ENCODE measurements at places on chromosomes 12 and 14.
A peak's percentile ranks its signal among the peaks of the same experiment; 100 is the strongest.

- DNase-seq, result no peak
Observed at GRCh38 chr12:106126441-106127337, 12.1 kb downstream of the NUAK1 start.

GRCh38 chr14:75636100-75636692 is 24.5 kb downstream of the ERG28 start:
- peak; percentile 66 for DNase-seq

- no peak for DNase-seq
Observed at GRCh38 chr14:49160983-49161382, 425.2 kb downstream of the RPS29 start.

DNA sequence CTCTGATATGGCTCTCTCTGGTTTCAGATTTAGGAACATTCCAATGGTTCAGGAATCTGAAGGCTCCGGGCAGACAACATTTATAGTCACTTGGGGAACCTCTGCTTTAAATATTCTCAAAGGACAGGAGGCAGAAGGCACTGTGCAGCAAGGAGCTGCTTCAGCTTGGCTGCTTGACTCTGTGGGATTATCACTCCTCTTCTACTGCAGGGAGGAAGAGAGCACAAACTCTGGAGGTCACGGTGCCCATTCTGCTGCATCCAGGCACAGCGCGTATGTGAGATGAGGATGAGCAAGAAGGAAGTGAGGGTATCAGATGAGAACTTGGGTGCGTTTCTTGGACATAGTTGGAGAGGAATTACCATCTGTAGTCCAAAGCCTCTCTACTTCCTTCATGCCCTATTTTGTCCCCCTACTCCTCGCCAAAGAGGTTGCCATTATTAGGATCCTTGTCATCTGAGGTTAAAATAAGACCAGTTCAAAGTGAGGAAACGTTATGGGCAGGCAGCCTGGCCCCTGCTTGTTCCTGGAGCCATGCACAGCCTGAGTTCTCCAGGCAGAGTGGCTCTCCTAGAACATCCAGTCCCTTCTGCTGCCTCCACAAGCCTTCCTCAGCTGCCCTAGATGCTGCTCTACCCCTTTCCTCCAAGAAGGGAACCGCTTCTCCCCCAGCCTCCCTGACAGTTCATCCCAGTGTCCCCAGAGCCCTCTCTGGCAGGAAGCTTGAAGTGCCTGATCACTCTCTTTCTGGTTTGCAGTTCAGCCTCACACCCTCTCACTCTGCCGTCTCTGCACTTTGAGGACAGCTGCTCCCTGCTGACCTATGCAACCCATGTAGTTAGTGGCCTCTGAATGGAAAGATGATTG is 12.5 kb downstream of the FGF6 start:
- no peak for DNase-seq

GRCh38 chr12:119204131-119204530 is 25.4 kb downstream of the HSPB8 start:
- DNase-seq, result no peak

DNA sequence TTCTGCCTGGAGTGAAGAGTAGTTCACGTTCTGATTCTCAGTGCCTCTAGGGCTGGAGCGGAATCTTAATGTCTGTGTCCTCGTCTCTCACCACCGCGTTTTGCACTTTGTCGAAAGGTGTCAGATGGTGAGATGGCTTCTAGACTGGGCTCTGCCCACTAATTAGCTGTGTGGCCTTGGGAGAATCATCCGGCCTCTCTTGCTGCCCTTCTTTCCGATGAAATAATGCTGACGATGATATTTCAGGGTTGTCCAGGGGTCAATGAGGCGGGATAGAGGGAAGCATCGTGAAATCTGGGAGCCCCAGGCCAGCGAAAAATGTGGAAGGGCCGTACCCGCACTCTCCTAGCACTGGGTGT is 811 bp upstream of the GALNT16 start:
- DNase-seq, result no peak

GRCh38 chr12:21764065-21764464 is 10.4 kb downstream of the KCNJ8 start:
- no peak for DNase-seq

DNA sequence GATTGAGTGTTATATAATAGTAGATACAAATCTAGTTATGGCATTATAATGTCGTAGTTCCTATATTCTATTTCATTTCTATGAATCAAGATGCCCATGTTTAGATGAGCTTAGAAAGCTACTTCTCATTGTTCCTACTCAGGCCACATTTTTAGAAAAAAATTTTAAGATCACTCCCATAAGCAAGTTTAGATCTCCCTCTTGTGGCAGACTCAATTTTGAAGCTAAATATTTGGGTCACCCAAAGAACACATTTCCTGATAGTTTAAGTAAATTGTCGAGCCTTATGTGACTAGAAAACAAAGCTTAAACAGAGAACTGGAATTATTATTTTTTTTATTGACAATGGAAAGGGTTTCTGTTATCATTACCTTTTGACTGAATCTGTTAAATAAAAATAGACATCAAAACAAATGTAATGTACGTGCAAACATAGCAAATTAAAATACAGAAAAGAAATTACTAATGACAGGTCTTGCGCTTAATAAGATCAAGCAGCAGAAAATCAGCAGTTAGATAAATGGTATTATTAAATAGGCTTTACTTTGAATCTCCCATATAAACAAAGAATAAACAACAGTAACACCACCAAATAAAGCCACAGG is 180.2 kb downstream of the ACSS3 start:
- DNase-seq, result no peak

- DNase-seq, result no peak
Observed at GRCh38 chr12:21073822-21074460, 57.1 kb upstream of the SLCO1B1 start.

DNA sequence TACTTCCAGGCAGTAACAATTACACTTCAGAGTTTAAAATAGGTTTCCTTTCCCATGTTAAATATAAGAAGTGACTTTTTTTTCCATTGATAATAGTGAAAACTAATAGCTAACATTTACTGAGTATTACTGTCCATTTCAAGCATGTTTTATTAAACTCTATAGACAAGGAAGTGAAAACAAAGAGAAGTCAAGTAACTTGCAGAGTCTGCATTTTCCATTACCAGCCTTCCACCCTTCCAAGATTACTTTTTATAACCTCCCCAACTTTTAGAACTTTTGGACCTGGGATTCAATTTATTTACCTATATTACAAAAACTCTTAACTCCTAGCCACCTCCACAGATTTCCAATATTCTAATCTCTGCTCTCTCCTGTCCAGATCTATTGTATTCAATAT is 67.7 kb downstream of the SEC23A start:
- no peak for DNase-seq

DNA sequence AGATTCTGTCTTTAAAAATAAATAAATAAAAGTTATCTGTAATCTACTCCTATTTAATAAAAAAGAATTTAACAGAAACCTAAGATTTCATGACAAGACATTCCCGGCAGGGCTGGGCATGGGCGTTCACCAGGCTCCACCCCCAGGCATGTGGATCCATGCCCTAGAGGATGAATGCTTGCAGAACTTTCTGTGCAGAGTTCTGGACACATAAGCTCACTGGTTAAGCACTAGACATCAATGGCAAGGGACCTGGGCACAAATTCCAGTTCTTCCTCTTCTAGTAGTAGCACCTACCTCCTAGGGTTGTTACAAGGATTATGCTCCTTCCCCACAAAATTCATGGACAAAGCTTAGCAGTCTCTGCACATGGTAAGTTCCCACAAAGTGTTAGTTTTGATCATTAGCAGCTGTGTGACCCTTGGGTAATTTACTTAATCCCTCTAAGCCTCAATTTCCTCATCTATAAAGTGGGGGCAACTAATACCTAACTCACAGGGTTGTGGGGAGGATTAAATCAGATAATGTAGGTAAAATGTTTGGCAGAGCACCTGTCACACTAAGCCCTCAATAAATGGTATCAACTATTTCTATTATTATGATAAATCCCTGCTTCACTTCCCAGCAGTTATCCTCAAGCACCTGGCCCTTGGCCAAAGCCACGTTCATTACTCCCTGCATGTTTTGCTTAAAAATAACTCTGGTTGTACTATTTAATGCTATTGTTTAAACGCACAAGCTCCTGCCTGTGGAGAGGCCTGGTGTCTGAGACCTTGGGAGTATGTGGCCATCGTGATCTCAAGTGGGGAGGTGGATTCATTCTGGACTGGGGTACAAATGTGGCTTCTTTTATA is 9.8 kb downstream of the GALNT6 start:
- no peak for DNase-seq

- DNase-seq, result no peak
Observed at GRCh38 chr14:59107819-59108218, 80.6 kb upstream of the DAAM1 start.

DNA sequence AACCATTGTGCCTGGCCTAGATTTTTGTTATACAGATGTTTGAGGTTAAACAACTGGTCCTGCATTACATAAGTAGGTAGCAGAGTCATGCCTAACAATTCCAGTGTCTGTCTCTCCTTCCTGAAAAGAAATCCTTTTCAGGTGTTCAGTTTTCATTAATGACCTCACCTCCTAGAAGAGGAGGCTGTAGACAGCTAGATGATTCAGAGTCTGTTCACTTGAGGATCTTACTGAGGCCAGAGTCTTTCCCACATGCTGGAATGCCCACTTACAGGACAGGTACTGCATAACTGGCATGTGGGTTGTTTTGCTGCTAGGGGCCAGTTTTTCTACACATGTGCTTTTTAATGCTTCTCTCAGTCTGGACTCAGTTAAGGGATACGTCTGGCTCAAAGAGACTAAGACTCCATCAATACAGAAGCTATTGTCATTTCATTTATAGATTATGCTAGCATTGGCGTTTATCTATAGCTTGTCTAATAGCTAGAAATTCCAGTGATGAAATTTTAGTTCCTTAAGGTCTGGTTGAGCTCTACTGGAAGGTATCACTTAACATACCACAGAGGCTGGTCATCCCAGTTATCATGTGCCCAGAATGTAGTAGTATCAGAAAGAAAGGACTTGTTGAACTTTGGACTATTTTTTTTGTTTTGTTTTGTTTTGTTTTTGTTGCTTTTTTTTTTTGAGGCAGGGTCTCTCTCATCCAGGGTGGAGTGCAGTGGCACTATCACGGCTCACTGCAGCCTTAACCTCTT is 206.4 kb downstream of the ERC1 start:
- DNase-seq, result no peak

- no peak for DNase-seq
Observed at GRCh38 chr14:95361373-95362137, 41.8 kb upstream of the CLMN start.

GRCh38 chr12:117980616-117981015 is 11.8 kb upstream of the KSR2 start:
- DNase-seq, result no peak

DNA sequence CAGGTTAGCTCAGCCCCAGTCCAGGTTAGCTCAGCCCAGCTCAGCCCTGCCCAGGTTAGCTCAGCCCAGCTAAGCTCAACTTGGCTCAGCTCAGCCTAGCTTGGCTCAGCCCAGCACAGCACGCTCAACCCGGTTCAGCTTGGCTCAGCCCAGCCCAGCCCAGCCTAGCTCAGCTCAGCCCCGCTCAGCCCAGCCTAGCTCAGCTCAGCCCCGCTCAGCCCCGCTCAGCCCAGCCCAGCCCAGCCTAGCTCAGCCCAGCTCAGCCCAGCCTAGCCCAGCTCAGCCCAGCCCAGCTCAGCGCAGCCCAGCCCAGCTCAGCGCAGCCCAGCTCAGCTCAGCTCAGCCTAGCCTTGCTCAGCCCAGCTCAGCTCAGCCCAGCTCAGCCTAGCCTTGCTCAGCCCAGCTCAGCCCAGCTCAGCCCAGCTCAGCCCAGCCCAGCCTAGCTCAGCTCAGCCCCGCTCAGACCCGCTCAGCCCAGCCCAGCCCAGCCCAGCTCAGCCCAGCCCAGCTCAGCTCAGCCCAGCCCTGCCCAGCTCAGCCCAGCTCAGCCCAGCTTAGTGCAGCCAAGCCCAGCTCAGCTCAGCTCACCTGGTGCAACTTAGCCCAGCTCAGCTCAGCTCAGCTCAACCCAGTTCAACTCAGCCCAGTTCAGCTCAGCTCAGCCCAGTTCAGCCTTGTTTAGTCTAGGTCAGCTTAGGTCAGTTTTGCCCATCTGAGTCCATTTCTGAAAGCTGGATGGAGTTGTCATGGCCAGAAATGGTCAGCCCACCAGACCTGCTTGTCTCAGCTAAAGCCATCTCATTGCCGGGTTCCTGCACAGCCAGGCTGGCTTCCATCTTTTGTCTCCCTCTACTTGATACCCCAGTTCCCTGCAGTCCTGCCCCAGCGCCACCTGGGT is 333.6 kb downstream of the TMEM121 start:
- peak; percentile 50 for DNase-seq

DNA sequence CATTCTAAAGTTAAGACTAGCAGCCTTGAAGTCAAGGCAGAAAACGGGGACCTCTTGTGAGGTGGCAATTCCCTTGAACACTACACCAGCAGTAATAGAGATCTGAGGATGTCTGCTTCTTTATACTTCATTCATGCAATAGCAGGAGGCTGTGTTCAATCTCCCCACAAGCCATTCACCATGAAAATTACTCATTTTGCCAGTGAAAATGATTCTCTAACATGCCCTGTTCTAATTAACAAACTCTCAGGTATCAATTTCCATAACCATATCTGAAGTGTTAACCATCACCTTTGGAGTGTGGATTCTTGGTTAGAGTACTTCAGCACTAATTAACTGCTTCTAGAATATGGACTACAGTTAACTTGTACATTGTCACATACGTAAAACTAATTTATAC is 3.4 kb upstream of the GLIPR1 start:
- no peak for DNase-seq

DNA sequence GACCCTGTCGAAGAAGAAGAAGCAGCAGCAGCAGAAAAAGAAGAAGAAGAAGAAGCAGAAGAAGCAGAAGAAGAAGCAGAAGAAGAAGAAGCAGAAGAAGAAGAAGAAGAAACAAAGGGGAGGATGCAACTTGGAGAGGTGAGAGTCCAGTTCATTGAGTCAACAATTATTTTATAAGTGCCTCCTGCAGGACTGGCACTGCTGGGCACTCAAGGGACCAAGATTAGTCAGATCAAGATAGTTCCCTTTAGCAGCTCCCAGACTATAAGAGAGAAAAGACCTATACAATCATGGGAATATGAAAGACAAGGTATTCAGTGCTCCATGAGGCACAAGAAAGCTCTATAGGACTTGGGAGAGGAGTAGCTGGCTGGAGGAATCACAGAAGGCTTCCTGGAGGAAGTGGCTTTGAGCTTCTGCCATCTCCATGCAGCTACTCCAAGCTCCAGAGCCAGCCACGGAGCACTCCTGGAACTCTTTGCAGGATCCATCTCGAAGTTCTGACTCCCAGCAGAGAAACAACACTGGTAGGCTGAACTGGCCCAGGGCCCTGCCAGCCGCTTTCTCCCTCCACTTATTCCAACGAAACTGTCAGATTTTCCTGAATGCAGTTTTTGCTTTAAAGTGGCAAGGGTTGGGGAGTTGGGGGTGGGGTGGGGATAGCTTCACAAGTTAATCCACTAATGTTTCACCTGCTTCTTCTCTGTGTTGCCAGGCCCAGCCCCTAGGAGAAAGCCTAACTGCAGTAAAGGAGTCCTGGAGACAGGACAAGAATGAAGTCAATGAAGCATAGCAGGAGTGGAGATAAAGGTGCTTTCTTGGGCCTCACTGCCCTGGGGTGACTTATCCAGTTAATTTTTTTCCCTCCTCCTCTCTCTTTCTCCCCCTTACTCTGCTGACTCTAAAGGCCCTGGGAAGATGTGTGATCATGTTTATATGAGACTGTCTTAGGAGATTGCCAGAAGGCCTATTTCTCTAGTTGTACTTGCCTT is 140.1 kb upstream of the PARP11 start:
- no peak for DNase-seq

GRCh38 chr12:56221232-56221756 is 428 bp downstream of the RNF41 start:
- peak; percentile 81 for DNase-seq
